ENCODE measurements at places on chromosomes 3 and 15.
A peak's percentile ranks its signal among the peaks of the same experiment; 100 is the strongest.

- DNase-seq: peak; percentile 15
Measured at GRCh38 chr15:64333986-64334929, 21.7 kb downstream of the CSNK1G1 start.

DNA sequence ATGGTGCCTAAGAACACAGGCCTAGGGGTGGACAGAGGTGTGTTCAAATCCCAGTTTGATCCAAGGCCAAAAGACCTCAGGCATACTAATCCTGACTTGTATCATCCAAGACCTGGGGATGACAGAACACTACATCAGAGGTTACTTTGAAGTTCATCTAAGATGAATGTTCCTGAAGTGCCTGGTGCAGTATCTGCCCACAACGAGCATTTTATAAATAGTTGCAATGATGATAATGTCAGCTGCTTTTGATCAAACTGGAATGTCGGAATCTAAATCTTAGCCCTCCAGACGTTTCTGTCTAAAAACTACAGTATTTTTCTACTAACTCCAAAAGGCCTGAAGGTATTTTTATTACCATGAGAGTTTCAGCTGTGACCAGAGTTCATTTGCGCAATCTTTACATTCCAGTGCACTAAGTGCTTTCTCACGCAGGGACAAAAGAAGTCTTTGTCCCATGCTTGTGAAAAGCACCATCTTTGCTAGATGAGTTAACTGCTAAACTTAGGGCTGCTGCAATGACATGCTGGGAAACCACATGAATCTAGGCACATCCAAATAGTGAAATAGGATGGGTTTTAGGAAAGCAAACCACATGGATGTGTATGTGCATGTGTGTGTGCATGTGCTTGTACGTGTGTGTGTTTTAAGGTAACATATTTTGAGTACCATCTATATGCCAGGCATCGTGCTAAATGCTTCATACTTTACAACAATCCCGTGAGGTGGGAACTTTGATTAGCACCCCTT, 18.1 kb downstream of the ANXA2 start:
- no peak for DNase-seq

GRCh38 chr15:79602731-79603130, 170.6 kb downstream of the MINAR1 start:
- no peak for DNase-seq

- DNase-seq: no peak
Measured at GRCh38 chr3:161323926-161324621, 47.2 kb downstream of the SPTSSB start.

GRCh38 chr15:91970142-91970541, 116.6 kb downstream of the SLCO3A1 start:
- DNase-seq: no peak

DNA sequence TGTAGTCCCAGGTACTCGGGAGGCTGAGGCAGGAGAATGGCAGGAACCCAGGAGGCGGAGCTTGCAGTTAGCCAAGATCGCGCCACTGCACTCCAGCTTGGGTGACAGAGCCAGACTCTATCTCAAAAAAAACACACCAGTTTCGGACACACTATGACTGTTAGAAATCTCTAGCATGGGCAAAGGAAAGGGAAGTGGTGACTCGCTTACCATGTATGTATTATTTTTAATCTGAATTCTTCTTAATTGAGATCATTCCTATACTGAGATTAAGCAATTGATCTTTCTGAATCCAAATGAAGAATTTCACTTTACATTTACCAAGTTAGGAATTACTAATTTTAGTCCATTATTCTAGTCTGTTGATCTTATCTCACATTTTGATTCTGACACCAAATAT, 459.2 kb upstream of the ALCAM start:
- no peak for DNase-seq
